CD4-positive, alpha-beta T cell treated with Interleukin-12 subunit alpha and Interleukin-12 subunit beta, for 1 hour (primary cell): ENCODE measurements at places on chromosomes 1 and 21.

DNA sequence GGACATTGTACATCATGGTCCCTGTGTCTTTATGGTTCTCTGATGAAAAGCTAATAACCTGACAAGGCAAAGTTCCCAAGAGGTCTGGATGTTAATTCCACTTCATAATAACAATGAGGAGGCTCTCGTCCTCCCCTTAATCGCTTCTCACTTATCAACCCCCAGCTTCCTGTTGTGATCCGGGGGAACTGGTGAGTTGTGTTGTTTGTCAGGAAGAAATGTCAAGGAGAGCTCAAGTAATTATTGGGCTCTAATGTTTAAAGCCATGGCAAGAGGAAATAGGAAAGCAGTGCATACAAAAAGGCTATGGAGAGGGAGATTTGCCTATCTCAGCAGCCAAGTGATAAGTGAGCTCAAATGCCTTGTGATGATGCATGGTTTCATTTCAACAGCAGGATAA is 42.8 kb upstream of the RASAL2 start:
- no peak for DNase-seq

- DNase-seq: no peak
Measured at GRCh38 chr1:157132616-157133167, 5.5 kb downstream of the ETV3 start.

DNA sequence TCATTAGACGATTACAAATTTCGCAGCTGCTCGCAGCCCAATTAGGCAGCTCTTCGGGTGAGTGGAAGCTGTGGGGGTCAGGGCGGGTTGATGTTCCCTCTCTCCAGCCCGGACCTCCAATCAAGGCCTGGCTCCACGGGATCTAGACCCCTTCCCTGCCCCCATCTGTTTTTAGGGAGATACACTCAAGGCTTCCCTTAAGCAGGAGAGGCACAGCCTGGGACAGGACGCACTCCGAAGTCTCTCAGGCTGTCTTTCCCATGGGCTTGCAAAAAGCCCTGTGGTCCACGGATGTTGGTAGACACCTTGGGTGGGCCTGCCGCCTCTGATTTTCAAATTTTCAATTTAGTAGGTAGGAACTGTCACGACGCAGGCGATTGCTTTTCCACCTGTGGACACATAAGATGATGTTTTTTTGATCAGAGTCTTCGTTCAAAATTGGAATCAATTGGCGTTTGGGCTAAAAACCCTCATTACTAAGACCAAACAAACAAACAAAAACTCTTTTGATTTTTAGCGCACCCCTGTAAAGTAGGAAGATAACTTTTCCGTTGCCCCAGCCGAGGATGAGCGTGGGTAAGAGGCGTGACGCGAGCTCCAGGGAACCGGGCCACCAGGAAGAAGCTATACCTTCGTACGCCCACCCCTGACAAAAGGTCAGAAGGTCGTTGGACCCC is 2.5 kb upstream of the LHX8 start:
- no peak for DNase-seq

- DNase-seq: no peak
Measured at GRCh38 chr1:52037402-52037814, 3.8 kb upstream of the KTI12 start.

DNA sequence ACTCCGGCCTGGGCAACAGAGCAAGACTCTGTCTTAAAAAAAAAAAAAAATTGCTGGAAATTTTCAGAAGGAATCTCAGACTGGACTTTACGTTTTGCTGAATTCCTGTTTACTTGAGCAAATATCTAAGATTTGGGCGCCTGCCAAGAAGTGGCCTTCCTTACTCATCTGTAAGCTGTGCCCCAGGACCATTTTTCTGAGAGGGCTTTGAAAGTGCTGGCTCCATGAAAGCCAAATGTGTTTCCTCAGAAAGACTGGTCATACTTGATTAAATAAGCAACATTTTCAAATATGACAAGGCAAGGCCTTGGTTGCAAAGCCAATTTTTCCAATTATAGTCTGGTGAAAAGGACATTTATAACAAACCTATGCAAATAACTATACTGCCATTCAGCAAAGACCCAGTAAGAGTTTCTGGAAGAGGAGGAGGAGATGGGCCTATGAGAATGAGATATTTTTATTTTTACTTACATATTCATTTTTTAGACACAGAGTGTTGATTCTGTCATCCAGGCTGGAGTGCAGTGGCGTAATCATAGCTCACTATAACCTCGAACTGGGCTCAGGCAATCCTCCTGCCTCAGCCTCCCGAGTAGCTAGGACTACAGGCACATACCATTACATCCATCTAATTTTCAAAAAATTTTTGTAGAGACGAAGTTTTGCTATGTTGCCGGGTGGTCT is 56.3 kb upstream of the HTR1D start:
- no peak for DNase-seq

- no peak for DNase-seq
Measured at GRCh38 chr1:238592621-238593020, 701.9 kb upstream of the ZP4 start.

- no peak for DNase-seq
Measured at GRCh38 chr1:79302380-79302930, 295.9 kb upstream of the ADGRL4 start.

DNA sequence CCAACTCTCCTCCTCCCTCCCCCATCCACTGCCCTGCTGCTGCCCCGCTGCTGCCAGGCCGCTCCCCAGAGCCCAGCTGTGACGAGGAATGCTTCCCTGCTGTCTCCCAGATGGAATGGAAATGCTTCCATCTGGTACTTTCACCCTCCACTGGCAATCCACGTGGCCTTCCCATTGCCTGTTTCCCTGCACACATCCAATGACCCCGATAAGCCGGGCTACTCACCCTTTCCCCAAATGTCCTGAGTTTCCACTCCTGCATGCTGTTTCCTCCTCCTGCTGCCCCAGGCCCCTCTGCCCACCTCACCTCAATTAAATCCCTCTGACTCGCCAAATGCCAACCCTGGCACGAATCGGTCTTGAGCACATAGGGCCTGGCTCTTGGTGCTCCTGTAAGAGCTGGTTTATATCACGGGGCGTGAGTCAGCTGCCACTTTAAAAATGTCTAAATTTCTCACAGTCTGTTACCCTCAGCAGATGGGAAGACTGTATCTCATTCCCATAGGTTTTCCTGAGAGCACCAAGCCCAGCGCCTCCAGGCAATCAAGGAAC is 36.4 kb downstream of the MRAP start:
- no peak for DNase-seq

GRCh38 chr1:65423884-65424572 is 3.6 kb downstream of the LEPR start:
- DNase-seq: no peak

DNA sequence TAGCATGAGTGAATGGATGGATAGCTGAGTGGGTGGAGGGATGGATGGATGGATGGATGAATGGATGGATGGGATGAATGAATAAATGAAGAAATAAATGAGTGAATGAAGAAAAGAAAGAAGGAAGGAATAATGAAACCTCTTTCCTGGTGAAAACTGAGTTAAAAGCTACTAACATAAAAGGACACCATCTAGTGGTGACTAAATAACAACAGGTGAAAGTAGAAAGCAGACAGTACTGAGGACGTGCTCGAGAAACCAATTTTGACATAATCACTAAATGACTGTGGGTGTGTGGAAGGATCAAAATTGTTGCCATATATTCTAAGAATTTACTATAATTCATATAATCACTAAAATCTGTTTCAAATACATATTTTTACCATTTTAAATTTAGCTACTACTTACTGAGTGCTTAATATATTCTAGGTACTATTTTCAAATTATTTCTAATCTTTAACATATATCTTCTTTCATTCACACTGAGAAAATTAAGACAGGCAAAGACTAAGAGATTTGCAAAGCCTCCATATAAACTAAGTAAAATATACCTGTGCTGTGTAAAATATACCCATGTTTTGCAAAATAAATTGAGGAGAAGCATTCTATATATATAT is 522.9 kb downstream of the LRRIQ3 start:
- no peak for DNase-seq

DNA sequence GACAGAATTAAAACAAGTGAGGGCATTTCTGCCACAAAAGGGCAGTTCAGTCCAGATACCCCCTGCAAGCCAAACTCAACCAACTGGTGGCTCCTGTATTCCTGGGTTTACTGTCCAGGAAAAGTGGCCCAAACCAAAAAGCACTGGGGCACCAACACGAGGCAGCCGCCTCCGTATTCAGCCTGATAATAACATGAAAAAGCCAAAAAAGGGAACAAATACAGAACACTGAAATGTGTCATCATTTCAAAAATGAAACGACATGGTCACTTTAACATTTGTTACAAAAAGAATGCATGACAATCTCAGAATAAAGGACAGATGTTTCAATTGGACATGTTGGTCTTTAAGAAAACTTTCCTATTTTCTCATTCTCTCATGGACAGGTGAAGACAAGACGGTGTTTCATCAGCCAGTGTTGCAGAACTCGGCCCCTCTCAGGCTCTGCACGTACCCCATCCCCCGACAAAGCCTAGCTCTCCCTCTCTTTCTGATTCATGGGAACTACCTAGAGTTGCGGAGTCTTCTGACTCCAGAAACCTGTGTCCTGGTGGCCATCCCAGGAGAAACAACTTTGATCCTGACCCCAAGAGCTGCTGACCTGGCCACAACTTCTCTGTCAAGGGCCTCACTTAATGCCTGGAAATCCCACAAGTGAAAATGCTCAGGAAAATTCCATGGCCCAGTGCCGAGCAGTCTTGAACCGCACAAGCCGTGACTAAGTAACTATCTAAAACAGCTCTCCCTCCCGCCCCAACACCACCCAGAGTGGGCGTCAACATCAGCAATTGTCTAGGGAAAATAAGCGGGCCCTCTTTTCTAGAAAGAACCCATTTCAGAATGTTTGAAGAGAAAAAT is 27.1 kb downstream of the ZBTB17 start:
- DNase-seq: no peak

DNA sequence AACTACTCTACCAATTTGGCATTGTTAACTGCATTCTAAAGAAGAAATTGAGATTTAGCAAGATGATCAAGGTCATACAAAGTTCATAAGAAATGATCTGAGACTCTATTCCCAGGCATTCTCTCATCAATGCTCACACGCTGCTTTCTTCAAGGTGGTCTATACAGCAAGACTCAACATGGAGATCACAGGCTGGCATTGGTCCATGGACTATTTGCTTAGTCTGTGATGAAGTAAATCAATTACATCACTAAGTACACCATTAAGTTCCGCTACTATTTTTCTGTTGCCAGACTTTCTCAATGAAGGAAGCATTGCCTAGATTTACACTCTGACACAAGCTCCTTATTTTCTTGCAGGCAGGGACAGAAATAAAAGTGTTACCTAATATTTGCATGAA is 51.9 kb upstream of the CYP2J2 start:
- DNase-seq: no peak

DNA sequence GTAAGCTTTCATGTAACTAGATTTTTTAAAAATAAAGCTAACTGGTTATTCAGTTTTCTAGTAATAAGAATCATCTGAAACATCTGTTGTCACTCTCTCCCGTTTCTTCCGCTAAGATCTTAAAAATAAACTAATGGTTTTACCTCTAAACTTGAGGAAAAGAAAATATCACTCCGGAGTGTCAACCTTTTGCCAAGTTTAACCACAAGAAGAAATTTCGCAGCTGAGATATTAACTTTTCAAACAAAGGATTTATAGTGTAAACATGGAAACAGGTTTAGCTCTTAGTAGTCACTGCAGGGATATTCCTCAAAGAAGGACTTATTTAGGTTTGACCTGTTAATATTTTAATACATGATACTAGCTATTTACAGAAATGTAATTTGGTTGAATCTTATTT is 954.9 kb downstream of the ADGRL2 start:
- DNase-seq: no peak

- DNase-seq: no peak
Measured at GRCh38 chr21:14814991-14815390, 249.8 kb downstream of the NRIP1 start.

- DNase-seq: no peak
Measured at GRCh38 chr1:89457046-89457445, 67.6 kb upstream of the LRRC8B start.

- no peak for DNase-seq
Measured at GRCh38 chr1:31198600-31198999, 41.1 kb downstream of the NKAIN1 start.

DNA sequence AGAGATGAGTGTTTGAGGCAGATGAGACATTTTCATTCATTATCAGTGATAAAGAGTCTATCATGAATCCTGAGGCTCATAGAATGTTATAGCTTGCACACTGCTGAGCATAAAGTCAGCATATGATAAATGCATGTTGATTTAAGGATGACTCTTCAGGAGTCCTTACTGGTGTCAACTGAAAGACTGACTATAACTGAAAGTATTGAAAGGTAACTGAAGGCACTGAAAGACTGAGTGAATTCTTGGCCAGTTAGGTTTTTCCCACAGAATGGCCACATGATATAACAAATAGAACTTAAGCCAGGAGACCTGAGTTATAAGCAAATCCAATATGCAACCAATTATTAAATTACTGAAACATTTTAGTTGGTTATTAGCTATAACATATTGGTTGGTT is 69.0 kb upstream of the HSD17B7 start:
- no peak for DNase-seq

DNA sequence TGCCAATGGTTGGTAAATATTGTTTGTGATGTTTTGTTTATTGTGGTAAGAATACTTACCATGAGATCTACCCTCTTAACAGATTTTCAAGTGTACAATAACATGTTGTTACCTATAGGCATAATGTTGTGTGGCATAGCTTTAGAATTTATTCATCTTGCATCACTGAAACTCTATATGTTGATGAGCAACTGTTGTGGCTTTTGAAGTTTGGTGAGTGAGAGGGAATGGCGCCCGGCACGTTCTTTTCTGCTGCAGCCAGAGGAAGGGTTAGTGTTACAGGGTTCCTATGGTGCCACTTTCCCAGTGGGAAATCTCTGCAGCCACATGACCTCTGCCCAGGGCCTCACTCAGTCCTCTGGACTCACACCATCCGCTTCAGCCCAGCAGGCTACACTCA is 342.5 kb upstream of the ADGRL2 start:
- no peak for DNase-seq

GRCh38 chr1:175134500-175134899 is 58.1 kb downstream of the KIAA0040 start:
- DNase-seq: no peak

DNA sequence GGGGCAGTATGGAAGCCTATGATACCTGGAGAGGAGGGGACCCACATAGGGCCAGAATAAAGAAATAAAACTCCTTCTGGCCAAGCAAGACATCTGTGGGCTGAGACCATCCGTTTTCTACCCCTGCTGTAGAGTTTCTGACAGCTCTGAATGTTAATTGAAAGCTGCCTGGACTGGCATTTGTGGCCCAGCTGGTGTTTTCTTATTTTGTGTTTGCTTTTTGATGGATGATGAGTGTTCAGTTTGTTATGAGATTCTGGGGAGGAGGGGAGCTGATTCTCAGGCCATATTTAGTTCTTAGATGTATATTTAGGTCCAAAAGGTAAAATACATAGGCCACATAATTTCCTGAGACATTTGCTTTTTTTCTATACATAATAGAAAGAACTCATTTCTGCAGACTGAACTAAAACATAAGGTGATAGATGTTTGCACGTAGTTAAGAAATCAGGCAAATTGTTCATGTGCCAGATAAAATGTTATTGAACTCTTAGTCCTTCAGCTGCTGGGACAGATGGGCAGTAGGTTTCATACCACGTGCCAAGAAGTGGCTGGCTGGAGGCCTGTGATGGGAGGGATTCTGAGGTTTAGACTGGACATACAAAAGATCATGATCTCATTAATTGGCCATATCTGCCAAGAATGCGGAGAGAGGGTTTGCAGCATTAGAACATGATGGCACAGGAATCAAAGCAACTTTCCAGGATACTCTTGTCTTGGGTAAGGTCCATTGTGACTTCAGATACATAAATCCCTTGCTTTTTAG is 54.1 kb downstream of the DSCAM start:
- DNase-seq: no peak

GRCh38 chr1:8426996-8427395 is 109.1 kb downstream of the SLC45A1 start:
- no peak for DNase-seq
